Ovary (tissue), 10 donors: ENCODE measurements at places on chromosomes 5 and 9.

GRCh38 chr5:96220610-96221390 lies 212.2 kb downstream of the PCSK1 start:
- no peak for DNase-seq

DNA sequence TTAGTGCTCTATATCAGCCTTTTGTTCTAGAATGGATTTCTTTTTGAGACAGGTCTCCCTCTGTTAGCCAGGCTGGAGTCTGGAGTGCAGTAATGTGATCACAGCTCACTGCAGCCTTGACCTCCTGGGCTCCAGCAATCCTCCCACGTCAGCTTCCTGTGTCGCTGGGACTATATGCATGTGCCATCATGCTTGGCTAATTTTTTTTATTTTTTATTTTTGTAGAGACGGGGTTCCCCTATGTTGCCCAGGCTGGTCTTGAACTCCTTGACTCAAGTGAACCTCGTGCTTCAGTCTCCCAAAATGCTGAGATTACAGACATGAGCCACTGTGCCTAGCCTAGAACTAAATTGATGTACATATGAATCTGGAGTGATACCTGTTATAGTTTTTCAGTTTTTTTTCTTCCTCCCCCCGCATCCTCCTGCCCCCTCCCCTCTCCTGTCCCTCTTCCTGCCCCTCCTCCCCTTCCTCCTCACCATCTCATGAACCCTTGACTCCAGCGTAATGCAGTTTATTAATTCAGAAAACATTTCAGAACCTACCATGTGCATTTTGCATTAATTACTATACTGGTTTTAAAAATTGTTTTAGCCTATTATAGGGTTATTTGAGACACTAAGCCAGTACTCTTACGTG lies 37.4 kb upstream of the TNFAIP8 start:
- DNase-seq, result no peak

DNA sequence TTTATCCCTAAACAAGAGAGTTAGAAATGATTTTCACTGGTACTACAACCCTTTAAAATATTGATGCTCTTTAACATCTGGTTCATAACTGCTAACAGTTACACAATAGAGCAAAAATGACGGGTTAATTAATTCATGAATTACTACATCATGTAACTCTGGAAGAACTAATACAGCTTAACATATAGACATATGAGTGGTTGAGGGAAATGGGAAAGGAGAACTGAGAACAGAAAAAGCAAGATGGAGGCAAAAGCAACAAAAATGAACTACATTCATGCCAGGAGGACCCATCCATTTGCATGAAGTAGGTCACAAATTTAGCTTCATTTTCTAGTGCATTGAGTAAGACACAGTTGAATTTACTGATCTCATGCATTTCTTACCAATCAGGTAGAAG lies 61.8 kb downstream of the C9 start:
- DNase-seq, result no peak

GRCh38 chr5:95738072-95738471 lies 6.9 kb downstream of the RHOBTB3 start:
- DNase-seq, result no peak

GRCh38 chr5:84605241-84605640 lies 220.6 kb upstream of the EDIL3 start:
- no peak for DNase-seq

GRCh38 chr5:111138096-111138495 lies 45.9 kb downstream of the WDR36 start:
- DNase-seq, result no peak

DNA sequence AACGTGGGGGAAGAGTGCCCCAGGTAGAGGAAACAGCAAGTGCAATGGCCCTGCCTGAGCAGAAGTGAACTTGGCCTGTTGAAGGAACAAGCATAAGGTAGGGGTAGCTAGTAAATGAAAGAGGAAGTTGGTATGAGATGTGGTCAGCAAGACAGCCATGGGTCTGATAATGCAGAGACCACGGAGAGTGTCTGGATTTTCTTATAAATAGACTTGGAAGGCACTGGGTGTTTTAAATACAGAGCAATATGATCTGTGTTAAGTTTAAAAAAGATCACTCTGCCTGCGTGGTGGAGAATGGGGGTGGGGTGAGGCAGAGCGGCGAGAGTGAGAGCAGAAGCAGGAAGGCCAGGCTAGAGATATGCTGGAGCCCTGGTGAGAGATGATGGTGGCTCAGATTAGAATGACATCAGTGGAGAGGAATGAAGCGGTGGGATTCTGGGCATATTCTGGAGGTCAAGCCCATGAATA lies 4.2 kb downstream of the ADAM19 start:
- no peak for DNase-seq

DNA sequence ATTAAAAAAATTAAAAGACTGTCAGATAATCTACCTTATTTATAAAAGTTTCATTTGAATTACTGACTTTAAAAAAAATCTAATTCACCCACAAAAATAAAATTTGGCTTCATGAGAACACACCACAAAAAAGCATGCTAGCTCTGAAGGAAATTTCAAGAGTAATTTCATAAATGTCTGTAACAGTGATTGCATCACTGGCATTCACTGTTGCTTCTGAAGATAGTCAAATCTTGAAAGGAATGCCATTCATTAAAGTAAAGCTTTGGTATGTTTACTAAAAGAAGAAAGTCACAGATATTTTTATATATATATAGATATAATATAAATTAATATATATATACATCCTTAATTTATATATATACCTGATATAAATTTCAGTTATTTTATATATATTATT lies 43.4 kb downstream of the NADK2 start:
- no peak for DNase-seq

- DNase-seq, result no peak
These were observed 173.0 kb downstream of the OLFM1 start for GRCh38 chr9:135260221-135261180.

- DNase-seq, result no peak
These were observed 31.1 kb upstream of the MVB12B start for GRCh38 chr9:126295516-126295915.

DNA sequence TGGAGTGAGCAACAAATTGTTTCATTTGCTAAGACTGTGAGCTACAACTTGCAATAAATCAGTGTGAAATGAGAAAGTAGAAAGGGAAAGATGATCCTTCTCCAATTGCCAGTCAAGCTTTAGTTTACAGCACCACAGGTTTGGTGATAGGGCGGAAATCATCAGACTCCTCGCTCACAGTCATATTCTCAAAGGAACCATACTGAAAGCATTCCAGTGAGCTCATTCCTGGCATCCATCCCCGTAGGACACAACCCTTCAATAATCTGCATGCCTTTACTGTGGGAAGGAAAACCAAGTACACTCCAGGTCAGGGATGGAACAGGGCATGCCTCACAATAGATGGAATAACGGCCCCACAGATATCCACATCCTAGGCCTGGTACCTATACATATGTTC lies 80.7 kb downstream of the FSTL4 start:
- DNase-seq, result no peak

DNA sequence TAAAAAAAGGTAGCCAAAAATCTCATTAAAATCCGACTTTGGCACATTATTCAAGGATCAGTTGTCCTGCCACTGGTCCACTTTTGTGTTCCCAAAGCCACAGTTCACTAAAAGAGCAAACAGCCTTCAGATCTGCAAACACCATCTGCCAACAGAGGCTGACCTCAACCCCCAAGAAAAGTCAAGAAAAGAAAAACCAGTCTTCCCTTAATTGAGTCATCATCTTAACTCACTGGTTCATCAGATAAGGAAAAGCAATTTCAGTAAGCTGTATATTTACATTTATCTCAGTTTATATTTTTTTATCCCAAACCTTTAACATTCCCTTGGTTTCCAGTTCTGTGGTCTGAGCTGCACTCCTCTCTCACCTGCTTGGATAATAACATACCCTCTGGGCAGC lies 21.2 kb downstream of the RASEF start:
- no peak for DNase-seq

- DNase-seq, result no peak
These were observed 90.8 kb upstream of the EGFLAM start for GRCh38 chr5:38167562-38167996.

DNA sequence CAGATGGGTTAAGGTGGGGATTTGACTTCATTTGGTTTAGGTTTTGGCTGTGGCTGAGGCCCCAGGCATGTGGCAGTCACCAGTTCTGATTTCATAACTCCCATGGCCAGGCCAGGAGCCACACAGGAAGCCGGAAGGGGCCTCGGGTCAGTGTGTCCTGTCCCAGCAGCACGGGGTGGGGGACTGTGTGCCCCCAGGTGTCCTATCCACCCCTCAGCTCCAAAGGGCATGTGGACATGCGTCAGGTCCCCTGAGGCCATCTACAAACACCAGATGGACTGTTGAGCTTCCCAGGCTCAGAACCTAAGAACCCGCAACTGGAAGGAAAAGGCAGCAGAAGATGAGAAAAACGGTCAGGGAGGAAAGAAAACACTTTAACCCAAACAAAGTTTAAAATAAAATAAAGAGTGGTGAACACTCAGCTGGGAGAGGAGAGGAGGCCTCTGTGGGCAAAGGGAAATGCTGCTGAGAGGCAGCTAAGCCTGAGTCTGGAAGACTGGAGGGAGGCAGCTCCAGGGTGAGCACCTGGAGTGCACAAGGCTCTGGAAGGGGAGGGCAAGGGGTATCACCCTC lies 260.8 kb downstream of the AUH start:
- peak; percentile 21 for DNase-seq

GRCh38 chr5:42993516-42994245 lies 46.4 kb downstream of the ANXA2R start:
- DNase-seq, result no peak

DNA sequence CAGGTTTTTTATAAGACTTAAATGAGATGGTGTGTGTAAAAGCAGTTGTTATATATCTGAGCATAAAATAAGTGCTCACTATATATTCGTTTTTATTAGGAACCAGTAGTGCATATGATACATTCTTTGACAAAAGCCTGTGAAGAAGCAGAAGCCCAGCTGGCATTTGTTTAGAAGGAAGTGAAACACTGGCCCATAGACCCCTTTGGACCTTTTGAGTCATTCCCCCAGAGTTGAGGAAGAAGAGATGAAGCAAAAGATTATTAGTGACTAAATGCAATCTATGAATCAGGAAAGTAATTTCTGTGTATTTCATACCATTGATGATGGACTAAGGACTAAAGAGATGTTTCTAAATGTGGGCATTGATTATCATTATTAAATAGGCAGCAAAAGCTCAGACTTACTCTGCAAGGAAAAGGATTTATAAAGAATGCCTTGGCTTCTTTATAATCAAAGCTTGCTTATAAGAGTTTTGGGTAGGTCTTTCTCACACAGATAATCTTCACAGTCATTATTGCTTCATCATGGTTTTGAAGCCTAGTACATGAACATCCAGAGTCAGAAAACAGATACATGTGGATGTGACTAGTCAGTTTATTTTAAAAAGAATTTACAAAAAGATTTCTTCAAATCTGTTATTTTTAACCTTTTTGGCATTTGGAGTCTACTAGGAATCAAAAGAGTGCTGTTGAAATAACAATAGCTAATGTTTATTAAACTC lies 16.9 kb upstream of the FER start:
- no peak for DNase-seq

DNA sequence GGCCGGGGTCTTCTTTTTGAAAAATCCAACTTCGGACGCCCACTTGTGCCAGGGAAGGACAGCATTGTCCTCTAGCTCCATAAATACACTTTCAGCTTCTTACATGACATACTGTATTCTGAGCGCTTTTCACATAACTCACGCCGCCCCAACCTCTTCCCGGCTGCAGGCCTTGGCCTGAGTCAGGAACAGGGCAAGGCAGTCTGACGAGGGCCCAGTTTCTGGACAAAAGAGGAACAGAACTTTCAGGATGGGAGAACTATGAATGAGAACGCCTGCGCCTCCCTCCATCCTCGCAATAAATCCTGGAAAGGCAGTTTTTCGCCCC lies 650 bp downstream of the DCTN4 start:
- DNase-seq, result no peak

DNA sequence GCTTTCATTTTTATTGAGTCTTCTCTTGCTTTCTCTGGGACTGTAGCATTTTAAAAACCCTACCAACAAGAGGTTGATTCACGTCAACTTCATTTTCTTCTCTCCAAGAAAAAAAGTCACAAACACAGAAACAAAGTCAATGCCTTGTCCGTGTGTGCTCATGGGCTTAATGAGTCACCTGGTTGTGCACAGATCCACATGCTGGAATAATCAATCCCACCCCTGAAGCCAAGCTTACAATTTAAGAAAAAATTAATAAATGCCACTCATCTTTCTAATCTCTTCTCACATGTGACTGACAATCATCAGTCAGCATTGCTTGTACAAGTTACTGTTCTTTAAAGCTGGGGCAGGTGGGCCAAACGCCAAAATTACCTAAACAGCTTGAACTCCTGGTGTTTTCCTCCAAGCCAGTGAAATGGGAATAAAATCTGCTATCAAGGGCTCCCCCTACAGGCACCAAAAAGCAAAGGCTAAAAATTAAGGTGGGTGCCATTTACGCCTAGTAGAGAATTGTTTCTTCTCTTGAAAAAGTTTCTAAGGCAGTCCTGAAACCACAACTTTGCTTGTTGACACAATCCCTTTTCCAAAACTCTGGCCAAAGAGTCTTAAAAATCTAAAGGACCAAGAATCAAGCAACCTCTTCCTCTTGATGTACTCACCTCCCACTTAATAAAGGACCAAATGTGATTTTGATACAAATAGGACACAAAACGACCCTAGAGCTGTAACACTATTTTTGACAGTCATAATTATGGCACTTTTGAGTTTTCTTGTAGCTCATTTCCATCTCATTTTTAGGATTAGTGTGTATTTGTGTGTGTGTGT lies 21.3 kb downstream of the TRMO start:
- DNase-seq, result no peak

DNA sequence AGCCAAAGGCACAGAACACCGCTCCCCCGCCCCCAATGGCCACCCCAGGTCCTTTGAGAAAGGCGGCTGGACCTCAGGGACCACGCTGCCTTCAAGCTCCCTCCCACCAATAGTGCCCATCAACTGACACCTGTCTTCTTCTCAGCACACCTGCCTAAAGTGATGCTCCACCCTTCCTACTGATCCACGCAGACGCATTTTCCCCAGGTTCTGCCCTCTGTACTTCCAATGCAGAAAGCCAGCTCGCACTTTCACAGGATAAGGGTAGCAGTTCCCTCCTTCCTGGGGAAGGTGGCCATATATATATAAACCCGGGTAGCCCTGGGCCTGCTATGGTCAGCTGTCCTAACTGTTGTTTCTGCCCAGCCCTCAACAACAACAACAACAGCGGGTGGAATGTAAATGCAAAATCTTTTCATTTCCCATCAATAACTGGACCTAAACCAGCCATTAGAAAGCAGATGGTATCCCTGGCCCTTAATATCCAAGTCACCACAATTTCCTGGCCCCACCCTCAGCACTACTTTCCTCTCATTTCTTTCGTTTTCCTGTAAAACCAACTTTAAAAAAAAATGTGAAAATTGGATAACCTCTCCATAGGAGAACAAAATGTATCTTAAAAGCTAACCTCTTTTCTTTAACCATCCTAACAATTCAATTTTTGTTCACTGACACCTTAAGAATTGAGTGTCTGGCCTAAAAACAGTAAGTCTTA lies 1.7 kb downstream of the GOLM1 start:
- DNase-seq, result no peak

GRCh38 chr9:124631326-124631725 lies 124.1 kb upstream of the NR5A1 start:
- DNase-seq, result no peak
